Muscle of arm (tissue), 14 donors: ENCODE measurements at places on chromosomes 2 and 18. TPM values are rescaled to one million over a fixed set of nuclear protein-coding genes. Genes with fewer than 3 reads are reported as not detected.

The DUSP2 gene
- 2.3 TPM for polyA plus RNA-seq

The SERPINB12 gene
- 1.4 TPM for polyA plus RNA-seq

The NMUR1 gene
- 0.26 TPM for polyA plus RNA-seq

GRCh38 chr2:226211439-226211838 lies 588.2 kb downstream of the IRS1 start:
- peak; percentile 66 for DNase-seq

GRCh38 chr2:126644630-126645191 lies 11.2 kb upstream of the GYPC start:
- no peak for DNase-seq

- no peak for DNase-seq
Measured at GRCh38 chr2:75403991-75404428, 156.7 kb downstream of the EVA1A start.

DNA sequence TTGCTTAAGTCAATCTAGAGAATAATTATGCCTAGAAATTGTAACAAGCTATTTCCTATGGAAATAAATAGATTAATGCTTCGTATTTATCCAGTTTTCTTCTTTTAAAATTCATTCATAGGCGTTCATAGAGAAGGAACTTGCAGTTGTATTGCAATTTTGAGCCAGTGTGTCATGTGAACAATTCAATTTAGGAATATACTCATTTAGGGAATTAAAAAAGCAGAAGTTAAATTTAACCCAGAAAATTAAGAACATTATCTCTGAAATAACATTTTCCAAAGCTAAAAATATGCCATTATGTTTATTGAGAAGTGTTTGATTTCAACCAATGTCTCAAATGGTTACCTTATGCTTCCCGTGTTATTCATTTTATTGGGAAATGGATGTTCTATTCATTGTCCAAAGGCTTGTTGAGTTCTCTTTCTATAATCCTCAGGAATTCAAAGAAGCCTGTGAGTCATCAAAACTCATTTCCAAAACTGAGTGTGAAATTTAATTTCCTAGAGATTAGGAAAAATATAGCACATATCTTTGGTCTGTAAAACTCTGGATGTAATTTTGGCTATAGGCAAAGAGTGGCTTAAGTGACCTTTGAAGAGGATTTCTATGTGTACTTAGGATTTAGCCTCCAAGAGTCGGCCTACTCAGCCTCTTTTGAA lies 99.7 kb downstream of the SLC8A1 start:
- DNase-seq, result no peak

DNA sequence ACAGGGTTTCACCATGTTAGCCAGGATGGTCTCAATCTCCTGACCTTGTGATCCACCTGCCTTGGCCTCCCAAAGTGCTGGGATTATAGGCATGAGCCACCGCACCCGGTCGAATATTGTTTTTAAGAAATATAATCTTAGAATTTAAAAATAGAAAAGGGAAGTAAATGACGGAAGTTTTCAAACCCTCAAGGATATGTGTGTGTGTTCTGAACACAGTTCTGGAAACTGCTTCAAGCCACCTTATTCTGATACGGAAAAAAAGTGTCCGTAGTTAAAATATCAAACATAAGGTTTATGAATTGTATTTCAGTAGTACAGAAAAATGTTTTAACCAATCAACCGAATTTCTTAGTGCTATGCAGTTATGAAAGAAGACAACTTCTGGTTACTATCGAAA lies 115.9 kb downstream of the UPP2 start:
- no peak for DNase-seq

DNA sequence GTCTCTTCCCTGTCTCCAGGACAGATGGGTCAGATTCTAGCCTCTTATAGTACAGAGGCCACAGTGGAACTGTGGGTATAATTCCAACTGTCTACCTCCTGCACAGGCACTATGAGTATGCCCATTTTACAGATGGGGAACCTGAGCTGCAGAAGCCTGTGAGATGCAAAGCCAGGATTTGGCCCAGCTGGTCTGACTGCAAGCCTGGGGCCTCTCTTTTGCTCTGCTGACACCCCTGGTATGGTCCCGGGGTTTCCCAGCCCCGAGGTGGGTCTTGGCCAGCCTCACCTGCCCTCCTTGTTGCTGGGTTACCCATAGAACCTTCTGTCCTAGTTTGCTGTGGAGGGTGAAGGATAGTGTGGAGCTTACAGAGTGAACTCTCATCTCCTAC lies 9.8 kb downstream of the HS6ST1 start:
- DNase-seq, result no peak

GRCh38 chr18:69936191-69936558 lies 11.5 kb downstream of the CD226 start:
- no peak for DNase-seq

- no peak for DNase-seq
Measured at GRCh38 chr18:35852786-35853185, 119.7 kb upstream of the RMP24 start.
